ENCODE measurements at places on chromosomes 12 and 14.

DNA sequence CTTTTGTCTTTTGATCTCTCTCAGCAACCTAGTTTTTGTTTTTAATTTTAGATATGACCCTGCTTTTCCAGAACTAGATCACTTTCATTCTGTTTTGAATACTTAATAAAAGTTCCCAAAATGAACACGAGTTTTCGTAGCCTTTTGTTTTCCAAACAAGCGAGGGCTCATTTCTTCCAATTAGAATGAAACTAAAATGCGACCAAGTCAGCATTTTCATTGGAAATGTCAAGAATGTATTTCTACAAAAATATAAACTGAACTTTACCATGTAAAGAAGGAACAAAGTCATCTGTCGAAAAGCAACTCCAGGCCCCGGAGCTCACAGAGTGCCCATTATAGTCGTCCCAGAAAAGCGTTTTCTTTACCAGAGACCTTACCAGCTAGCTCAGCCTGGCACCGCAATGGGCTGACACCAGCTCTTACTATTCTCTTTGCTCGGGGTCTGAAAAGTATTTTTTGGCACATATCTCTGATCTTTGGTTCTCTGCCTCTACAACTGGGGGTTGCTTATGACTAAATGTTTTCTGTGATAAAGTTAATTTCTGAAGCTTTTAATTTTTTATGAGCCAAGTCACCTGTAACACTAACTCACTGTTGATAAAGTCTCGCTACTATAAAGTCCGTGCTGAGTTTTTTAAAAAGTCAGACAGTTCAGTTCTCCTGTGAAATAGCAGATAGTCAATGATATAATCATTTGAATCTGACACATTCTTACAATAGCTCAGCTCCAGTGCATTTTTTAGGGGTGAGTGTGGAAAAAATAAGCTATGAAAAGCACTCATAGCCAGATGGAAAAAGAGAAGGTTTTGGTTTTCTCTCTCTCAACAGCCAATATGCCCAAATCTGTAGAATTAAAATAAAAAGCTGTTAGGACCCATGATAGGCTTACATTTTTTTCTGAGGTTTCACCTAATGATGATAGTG lies 43.4 kb downstream of the SAMD4A start:
- DNase-seq, result no peak

DNA sequence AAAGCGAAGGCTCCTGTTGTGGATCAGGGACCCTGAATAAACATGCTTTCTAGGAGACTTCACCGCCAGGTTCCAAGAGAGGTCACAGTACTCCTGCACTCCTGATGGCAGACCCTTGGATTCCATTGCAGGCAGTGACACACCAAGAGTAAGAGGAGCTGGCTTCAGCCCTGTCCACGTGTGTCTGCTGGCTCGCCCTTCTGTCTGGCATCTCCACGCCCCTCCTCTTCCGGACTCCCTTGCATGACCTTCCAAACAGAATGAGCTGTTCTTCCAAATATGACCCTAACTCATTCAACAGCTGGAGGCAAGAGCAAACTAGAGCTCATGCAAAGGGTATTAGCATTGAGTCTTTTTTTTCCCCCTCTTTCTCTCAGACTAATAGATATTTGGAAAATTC lies 233.0 kb upstream of the PLEKHG7 start:
- DNase-seq, result no peak

DNA sequence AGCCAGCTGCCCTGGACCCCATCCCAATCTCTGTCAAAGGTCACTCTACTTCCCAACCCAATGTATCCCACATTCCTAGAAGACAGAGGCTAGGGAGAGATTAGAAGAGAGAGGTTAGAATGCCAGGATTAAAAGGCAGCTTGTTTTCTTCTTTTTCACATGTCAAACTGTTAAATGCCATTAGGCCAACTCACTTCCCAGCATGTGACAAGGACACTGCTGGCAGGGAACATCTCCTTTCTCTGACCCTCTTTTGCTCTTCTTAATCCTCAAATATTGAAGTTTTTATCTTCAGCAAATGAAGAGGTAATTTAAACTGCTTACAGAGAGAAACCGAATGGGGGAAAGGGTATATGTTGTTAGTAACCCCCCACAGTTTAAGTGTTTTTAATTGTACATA lies 89.1 kb downstream of the BBS10 start:
- no peak for DNase-seq

DNA sequence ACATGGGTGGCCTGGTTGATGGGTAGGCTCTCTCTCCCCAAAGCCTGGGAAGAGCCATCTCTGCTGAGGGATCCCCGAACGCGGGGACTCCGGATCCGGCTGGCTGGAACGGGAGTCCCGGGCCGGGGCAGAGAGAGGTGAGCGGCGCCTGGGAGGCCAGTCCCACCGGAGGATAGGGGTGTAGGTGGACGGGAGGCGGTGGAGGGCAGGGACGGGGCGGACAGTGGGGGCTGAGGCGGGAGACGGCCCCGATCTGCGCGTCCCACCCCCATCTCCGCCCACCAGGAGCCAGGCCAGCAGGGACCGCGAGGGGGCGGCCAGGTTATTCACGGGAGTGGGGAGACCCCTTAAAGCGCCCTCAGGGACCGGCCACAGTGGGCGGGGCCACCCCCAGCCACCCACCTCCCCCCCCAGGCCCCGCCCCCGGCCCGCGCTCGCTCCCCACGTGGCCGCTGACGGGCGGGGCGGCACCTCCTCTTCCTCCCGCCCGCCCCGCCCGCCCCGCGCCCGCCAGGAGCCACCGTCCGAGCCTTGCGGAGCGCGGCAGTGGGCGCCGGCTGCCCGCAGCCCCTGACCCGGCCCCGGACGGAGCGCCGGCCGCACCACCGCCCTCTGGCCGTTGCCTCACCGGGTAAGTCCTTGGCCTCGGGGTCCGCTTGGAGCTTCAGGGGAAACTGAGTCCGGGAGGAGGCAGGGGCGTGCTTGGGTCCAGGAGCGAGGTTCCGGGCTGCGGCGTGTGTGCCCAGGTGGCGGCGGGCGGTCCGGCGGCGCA lies at the start of gene INF2:
TSS of gene INF2 (plus strand) at position 510 of the 772 bp plus-strand sequence. CDS start 11,748 bp downstream, outside the sequence.
- DNase-seq, result peak; percentile 52

- no peak for DNase-seq
Measured at GRCh38 chr12:18457362-18457761, 196.0 kb downstream of the PIK3C2G start.

- no peak for DNase-seq
Measured at GRCh38 chr12:130639476-130640424, 76.3 kb downstream of the RIMBP2 start.

DNA sequence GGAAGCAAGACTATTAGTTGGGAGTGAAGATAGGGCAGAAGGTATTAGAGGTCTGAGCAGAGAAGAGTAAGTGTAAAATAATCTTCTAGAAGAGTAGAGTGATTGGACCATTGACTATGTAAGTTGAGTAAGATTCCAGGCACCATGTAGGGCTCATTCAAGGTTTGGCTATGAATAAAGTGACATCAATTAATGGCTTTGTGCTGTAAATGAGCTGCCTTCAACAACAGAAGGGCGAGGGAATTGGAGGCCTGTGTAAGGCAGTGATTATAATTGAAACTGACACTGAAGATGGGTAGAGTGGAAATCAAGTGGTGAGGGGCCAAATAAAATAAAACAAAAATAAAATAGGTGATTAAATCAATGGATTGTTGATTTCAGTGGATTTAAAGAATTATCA lies 26.4 kb downstream of the PTPRQ start:
- DNase-seq, result no peak

DNA sequence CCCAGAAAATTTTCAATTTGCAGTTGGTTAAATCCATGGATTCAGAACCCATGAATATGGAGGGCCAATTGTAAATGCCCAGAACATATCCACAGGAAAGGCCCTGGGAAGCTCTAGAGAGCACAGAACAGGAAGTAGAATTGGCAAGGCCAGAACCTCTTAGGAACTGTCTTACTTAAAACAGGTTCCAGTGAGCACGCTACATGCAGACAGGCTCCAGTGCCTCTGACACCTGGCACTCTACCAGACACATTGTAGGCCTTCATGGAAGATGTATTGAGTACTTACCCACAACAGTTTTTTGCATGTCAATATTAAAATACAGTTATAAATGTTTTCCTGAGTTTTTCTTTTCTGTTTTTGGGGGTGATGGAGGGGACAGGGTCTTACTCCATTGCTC lies 188.2 kb upstream of the FRMD6 start:
- no peak for DNase-seq

- DNase-seq, result peak; percentile 63
Measured at GRCh38 chr12:52307836-52308805, 13.1 kb downstream of the KRT83 start.

DNA sequence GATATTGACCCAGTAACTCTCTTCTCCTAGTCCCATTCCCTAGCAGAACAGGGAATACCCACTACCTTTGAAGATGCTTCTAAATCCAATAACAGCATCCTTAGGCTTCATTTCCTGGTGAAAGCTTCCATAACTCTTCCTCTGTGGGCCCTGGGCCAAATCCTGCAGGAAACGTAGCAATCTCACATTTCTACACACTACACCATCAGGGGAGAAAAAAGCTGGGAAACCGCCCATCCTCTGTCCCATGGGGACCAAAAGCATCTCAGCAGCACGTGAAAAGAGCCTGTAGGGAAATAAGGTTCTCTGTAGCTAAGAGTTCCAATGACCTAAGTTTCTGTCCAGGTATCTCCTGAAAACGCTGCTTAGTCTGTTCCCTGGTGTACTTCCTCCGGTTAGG lies 340.2 kb downstream of the DPF3 start:
- DNase-seq, result no peak

- peak; percentile 15 for DNase-seq
Measured at GRCh38 chr12:6821591-6822425, at the start of gene GPR162. TSS of gene GPR162 (plus strand) at chr12:6821821. CDS start at chr12:6823899, 2,078 bp downstream.

GRCh38 chr12:14573118-14573517 lies 5.4 kb upstream of the PLBD1 start:
- no peak for DNase-seq

- DNase-seq, result no peak
Measured at GRCh38 chr14:98114122-98114895, 1157.7 kb downstream of the BCL11B start.

DNA sequence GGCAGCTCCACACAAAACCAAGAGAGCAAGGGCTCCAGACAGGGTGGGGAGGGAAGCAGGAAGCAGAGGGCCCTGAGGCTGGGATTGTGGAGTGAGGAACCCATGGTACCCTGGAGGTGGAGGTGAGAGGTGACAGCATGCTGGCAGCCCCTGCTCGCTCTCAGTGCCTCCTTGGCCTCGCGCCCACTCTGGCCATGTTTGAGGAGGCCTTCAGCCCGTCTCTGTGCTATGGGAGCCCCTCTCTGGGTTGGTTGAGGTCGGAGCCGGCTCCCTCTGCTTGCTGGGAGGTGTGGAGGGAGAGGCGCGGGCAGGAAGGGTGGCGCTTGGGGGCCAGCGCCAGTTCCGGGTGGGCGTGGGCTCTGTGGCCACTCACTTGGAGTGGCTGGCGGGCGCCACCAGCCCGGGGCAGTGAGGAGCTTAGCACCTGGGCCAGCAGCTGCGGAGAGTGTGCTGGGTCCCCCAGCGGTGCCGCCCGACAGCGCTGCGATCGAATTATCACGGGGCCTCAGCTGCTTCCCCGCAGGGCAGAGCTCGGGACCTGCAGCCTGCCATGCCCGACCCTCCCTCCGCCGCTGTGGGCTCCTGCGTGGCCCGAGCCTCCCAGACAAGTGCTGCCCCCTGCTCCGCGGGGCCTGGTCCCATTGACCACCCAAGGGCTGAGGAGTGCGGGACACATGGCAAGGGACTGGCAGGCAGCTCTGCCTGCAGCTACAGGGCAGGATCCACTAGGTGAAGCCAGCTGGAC lies 196.0 kb downstream of the DACT1 start:
- DNase-seq, result no peak

DNA sequence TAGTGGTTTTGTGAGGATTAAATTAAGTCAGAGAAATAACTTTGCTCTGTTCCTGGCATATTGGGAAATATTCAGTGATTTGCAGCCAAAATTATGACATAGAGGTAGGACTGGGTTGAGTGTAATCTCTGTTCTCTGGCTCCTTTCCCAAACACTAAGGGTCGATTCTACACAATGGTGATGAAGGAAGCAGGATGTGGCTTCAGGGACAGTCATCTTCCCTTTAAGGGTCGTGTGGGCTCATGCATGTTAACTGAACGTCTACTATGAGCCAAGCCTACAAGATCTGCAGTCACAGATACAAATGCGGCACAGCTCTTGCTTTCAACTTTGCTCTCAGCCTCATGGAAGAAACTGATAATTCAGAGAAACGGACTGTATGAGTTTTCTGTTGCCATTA lies 381.6 kb downstream of the VRK1 start:
- DNase-seq, result no peak

DNA sequence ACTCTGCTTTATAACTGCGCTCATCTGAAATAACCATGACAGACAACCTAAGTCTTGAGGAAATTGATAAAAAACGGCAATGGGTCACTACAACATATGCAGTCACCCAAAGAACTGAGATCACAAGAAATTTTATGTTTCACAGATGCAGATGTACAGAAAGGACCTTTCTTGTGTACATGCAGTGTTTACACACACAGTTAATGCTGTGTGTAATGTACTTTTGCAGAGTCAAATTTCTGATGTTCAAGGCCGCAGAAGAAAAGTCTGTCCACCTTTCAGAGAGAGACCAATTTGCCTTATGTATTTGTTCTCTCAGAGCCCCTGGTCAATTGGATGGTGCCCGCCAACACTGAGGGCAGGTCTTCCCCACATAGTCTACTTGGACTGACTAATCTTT lies 23.0 kb upstream of the TBK1 start:
- DNase-seq, result no peak

DNA sequence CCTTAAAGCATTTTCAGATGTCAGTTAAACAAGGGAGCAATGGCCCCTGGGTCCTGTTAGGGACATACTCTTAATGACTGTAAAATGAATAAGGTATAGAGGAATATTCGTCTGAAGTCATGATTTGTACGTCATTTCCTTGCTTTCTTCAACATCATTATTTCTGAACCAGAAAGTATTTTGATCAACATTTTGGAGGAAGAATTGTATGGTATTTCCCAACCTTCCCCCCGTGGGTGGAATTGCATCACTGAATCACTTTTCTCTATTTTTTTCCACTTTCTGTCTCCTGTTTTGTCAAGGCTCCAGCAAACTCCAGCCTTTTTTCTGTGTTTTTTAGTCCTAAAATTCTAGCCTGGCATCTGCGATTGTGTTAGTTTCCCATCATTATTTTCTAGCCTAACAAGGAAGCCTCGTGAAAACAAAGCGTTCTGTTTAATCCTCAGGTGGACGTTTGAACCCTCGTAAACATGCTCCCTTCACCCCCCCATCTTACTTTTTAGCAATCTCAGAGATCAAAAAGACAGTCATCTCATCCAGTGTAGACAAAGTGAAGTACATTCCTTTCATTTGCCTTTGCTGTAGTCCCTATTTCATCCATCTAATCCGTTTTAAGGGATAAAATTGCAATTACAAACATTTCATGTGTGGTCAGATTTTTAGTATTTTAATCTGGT lies 62.3 kb downstream of the ETV6 start:
- DNase-seq, result no peak

- DNase-seq, result no peak
Measured at GRCh38 chr14:32468955-32469354, 139.9 kb downstream of the AKAP6 start.

GRCh38 chr14:100783630-100784370 lies 42.1 kb upstream of the MEG3 start:
- DNase-seq, result peak; percentile 97

DNA sequence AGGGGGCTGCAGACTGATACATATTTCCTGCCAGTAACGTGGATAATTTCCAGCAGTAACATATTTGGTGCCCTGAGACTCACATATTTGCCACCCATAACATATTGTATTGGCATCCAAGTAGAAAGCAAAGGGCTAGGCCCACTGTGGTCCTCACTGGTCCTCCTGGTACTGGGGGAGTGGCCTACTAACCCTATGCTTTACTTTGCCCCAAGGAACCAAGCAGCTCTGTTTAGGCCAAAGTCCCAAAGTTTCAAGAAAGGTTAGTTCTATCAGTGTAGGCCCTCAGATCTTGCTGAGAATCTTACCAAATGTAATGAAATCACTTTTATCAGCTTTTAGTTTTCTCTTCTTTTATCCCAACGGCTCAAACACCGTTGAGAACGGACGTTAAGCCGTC lies 35.4 kb upstream of the NAP1L1 start:
- DNase-seq, result no peak

Data from NCI-H524 (cell line).